NCI-H1930 (cell line): ENCODE measurements at places on chromosomes 7 and 10.

GRCh38 chr7:15461576-15461975, 100.2 kb downstream of the AGMO start:
- no peak for DNase-seq

- no peak for DNase-seq
Observed at GRCh38 chr10:132624061-132624846, 86.7 kb downstream of the INPP5A start.

- DNase-seq: no peak
Observed at GRCh38 chr10:97365761-97366351, 31.3 kb upstream of the FRAT2 start.

GRCh38 chr7:32119790-32120196, 49.6 kb upstream of the PDE1C start:
- no peak for DNase-seq

DNA sequence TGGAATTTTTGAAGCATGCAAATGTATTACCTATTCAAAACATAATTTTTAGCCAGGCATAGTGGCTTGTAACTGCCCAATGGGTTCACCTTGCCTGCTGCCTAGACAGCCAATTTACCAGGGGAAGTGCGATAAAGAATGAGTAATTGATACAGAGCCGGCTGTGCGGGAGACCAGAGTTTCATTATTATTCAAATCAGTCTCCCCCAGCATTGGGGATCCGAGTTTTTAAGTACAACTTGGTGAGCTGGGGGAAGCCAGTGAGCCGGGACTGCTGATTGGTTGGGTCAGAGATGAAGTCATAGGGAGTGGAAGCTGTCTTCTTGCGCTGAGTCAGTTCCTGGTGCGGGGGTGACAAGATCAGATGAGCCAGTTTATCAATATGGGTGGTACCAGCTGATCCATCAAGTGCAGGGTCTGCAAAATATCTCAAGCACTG, 29.1 kb upstream of the NRBF2 start:
- no peak for DNase-seq

DNA sequence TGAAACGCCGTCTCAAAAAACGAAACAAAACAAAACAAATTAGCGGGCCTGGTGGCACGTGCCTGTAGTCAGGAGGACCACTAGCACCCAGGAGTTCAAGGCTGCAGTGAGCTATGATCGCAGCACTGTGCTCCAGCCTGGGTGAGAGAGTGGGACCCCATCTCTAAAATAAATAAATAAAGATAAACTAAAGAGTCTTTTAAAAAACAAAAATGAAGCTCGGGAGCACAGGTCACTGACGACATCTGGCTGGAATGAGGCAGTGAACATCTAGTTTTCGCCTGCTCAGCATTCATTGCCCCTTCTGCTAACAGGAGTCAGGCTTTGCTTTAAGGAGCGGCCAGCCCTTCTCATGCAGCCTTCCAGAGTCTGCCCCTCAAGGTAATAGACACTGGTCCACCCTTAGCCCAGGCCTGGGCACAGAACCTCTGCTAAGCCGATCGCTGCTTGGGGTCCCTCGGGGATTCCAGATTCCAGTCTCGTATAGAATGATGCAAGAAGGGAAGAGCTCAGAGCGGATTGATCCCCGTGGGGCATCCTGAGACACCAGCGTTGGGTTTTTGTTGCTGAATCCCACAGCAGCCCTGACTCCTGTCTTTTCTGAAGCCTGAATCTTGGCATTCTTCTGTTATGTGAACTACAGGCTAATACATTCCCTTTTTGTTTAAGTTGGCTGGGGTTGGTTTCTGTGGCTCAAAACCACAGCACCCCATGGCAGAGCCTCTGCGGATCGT, 14.2 kb upstream of the FOXK1 start:
- no peak for DNase-seq

GRCh38 chr10:133536198-133536597, 9.0 kb downstream of the CYP2E1 start:
- no peak for DNase-seq

DNA sequence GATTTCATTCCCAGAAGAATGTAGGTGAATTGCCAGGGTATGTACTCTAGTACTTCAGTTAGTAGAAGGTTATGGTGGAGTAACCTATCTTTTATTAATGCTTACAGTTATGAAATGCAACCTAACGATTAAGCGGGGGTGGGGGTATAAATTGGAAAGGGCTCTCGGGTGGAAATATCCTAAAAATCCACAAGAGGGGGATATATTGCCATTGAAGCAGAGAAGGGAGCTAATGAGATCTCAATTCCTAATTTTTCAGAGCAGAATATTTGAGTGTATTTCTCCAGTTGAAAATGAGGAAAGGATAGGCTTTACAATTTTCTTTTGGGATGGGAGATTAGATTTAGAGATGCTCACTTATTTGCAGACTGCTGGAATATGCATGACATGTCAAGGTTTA, 90.8 kb downstream of the DNAJB9 start:
- DNase-seq: no peak

DNA sequence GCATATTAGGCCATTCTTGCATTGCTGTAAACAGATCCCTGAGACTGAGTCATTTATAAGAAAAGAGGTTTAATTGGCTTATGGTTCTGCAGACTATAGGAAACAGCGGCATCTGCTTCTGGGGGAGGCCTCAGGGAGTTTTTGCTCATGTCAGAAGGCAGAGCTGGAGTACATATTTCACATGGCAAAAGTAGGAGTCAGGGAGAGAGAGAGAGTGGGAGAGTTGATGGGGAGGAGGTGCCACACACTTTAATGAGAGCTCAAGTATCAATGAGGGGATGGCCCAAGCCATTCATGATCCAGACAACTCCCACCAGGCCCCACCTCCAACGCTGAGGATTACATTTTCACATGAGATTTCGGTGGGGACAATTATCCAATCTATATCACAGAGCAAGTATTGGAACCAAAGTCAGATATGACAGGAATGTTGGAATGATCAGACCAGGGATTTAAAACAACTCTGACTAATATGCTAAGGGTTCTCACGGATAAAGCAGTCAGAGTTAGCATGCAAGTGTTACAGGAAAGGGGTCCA, 795.3 kb upstream of the CELF2 start:
- DNase-seq: no peak

DNA sequence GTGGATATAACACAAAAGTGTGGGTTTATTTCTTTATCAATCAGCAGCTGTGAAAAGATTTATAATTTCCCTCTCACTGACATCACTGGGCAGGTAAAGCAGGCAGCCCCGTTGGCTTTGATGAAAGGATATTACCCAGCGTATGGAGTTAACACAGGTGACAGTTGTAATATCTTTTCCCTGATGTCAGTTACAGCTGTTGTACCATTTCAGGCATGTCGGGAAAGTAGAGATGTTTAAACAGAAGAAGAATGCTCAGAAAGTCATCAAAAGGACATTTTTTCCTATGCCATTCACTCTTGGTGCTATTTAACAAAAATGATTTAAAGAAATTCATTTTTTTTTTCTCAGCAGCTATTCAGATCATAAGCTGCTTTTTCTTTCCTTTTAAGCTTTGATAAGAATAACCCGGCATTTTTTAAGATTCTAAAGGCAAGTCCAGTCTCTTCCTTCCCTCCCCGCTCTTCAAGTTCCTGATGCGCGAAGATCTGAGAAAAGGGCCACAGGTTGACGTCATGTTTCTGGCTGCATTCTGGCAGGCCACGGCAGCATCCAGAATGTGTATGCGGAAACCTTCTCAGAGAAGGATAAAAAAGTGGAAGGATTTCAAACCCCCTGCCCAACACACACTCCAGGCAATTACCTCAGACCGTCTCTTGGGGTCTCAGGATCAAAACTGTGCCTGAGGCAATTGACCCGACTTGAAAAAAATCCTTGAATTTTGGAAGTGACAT, 32.5 kb upstream of the ADAM12 start:
- DNase-seq: no peak

- no peak for DNase-seq
Observed at GRCh38 chr7:2927592-2927991, 83.5 kb upstream of the GNA12 start.

DNA sequence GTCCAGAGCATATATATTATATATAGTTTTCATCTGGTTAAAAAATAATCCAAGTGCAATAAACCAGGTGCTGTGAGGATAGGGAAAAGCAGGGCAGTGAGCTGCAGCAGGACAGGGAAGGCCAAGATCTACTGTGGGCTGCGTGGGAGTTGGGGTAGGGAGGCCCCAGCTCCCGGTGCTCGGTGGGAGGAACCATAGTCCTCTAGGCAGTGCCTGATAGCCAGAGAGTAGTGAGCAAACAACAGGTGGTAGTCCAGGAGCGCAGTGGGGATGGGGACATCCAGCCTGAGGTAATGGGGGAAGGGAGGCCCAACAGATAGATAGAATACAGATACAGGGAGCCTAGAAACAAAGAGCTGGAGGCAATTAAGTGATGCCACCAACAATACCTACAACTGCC, 4.1 kb upstream of the BMPR1A start:
- no peak for DNase-seq

DNA sequence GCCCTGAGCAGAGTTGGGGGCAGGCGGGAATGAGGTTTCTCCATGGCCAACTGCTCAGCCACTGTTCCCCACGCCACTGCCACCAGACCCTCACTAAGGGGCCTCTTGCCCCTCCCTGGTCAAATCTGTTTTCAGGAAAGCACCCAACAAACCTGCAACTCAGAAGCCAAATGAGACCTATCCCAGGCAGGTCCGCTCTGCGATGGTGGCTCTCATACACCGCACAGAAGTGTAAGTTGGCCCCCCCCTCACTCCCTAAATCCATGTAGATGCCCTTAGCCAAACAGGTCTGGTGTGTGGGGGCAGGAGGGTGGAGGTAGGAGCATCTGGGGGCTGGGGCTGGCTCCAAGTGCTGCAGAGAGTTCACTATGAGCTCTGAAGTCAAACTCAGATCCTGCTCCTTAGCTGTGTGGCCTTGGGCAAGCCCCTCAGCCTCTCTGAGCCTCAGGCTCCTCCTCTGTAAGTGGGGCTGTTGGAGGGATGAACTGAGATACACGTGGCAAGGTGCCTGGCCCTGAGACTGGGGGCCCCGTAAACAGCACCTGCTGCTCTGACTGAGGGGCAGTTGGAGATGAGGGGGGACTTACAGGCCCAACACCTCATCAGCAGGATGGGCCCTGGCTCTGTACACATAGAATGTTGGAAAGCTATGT, 1.1 kb downstream of the MMRN2 start:
- no peak for DNase-seq

- DNase-seq: no peak
Observed at GRCh38 chr7:133977409-133978274, 149.5 kb upstream of the LRGUK start.

DNA sequence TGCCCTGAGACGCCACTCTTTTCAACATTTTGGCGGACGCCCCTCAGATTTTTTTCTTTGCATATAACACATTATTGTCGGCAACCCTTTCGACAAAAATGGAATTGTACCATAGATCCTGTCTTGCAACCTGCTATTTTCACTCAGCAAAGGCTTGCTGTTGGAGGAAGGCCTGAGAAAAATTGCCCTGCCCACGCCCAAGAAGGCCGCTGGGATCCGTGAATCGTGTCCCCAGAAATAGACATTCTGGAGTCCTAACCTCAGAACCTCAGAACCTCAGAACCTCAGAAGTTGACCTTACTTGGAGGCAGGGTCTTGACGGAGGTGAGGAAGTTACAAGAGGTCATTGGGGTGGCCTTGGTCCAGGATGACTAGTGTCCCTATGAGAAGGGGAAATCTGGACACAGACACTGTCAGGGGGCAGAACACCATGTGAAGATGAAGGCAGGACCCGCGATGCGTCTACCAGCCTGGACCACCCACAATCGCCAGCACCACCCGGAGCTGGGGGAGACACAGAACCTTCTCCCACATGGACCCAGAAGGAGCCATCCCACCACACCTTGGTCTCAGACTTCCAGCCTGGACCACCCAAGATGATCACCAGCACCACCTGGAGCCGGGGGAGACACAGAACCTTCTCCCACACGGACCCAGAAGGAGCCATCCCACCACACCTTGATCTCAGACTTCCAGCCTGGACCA, 19.1 kb upstream of the DNAAF5 start:
- DNase-seq: no peak

DNA sequence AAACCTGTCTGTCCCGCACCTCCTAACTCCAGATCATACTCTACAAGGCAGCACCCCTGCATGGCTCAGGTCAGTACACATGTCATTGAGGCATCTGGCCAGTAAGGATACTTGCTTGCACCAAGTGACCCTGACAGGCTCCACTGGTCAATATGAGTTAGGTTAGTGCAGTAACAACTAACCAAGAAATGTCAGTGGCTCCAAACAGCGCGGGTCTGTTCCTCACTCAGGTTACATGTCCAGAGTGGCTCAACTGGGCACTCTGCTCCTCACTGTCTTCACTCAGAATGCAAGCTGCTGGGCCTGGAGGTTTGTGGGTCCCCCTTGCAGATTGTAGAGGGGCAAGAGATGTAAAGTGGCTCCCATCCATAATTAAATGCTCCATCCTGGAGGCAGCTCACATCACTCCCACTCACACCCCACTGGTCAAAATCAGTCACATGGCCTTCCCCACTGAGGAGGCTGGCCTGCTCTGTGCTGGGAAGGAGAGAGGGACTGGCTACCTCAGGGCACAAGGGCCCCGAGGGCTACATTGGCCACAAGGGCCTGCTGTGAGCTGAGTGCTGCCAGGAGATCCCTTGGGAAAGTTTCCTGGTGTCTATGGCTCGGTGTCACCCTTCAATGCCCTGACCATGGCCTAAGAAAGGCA, 109.1 kb upstream of the GDF10 start:
- no peak for DNase-seq

DNA sequence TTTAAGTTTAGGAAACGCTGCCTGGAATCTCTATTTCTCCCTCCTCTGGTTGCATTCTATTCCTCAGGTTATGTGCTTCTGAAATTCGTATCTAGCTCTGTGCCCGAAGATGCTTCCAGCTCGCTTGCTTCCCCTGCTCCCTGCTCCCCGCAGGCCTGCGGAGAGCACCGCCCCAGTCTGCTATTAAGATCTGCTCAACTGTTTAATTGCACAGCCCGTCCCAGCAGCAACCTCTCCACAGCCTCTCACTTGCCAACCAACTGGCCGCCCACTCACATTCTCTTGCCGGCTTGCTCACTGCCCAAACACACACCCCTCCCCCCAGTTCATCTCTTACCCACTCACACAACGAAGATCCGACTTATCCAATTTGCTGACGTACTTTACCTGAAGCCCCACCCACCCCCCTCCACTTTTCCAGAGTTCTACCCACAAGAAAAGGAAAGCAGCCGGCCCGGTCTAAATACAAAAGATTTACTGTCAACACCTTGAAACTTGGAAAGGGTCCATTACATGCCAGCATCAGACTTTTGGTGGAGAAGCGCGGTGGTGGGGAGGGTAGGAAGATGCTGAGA, 167.3 kb upstream of the KLF14 start:
- no peak for DNase-seq

DNA sequence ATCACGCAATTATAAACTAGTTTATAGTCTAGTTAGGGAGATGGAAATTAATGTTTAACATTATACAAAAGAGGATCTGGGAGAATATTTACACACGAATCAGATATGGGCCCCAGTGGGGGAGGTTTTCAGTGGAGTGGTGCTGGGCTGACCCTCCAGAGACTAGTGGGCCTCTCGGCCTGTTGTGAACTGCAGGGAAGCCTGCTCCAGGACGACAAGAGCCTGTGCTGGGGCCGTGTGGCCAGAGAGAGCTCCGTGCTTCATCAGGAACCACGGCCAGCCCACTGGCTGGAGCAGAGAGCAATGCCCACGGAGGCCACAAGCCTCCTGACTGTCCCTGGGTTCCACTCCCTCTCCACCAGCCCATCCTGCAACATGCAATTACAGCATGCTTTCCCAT, 11.3 kb upstream of the ESYT2 start:
- DNase-seq: no peak

GRCh38 chr7:48045195-48045765, 9.9 kb downstream of the C7orf57 start:
- DNase-seq: no peak

- DNase-seq: no peak
Observed at GRCh38 chr10:6035101-6035834, 26.9 kb downstream of the IL2RA start.
